ENCODE measurements at places on chromosomes 2 and 18.

DNA sequence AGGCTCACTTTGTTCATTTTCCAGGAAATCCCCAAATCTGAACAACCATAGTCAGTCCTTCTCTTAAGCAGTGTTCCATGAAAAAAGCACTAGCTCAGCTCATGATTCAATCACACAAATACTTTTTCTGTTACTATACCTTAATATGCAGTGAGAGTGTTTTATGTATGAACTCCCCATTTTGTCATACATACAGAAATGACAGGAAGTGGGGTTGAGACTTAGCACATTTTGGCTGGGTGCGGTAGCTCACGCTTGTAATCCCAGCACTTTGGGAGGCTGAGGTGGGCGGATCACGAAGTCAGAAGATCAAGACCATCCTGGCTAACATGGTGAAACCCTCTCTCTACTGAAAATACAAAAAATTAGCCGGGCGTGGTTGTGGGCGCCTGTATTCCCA, 55.2 kb upstream of the DTNB start:
- DNase-seq, result no peak

GRCh38 chr2:45184606-45185005, 175.4 kb upstream of the SIX2 start:
- DNase-seq, result no peak

DNA sequence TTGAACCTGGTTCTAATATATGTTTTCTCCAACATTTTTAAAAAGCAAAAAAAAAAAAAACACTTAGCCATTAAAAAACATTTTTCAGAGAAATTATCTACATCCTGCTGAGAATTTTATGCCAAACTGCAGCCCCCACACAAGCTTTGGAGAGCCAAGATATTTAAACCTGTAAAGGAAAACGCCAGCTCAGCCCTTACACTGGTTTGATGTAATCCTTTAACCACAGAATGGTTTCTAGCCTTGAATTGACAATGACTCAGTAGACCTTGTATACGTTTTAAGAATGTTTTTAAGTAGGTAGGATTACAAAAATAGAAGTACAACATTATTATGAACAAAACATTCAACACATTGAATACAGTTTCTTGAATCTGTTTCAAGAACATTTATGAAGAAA, 113.6 kb downstream of the BABAM2 start:
- DNase-seq, result no peak

DNA sequence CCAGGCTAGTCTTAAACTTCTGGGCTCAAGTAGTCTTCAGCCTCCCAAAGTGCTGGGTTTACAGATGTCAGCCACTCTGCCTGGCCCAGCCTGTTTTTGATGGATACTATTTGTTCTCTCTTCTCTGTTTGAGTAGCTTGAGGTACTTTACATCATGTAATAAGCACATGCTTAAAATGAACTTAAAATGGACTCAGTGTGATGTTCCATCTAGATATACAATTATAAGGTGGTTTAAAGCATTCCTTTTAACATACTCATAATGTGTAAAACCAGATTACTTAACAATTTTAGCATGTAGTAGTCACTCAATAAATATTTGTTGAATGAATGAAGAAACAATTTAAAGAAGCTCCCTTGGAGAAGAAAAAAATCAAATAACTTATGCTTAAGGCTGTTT, 9.6 kb downstream of the PTPRM start:
- no peak for DNase-seq

DNA sequence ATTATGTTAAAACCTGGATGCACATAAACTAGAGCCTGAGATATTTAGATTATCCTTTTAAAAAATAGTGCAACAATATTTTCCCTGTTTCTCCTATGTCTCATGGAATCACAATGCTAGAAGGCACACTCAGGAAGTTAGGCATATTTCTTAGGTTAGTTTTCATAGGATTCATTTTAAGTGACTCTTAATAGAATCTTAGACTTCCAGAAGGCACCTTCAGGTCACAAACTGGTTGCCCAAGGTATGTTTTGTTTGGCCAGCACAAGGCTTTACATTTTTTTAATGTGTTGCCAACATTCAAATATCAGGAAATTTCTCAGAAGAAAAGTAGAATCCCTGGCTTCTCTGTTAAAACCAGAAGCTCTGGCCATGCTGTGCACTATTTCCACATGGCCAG, 129.3 kb downstream of the LNPK start:
- DNase-seq, result no peak

DNA sequence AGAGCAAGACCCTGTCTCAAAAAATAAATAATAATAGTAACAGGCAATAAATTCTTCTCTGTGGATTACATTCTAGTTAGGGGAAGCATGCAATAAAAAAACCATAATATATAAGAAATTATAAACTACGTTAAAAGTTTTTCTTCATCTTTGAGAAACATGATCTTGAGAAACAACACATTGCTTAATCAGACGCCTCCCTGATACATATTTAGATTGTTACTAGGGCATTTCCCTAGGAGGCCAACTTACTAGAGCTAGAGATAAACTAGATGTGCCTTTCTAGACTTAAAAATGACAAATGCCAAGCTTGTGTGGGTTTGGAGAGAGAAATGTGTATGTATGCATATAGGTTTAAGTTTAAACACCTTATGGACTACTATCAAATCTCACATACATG, 76.3 kb upstream of the GALNT5 start:
- DNase-seq, result no peak

GRCh38 chr18:34726286-34727004, 16.3 kb downstream of the DTNA start:
- DNase-seq, result no peak

DNA sequence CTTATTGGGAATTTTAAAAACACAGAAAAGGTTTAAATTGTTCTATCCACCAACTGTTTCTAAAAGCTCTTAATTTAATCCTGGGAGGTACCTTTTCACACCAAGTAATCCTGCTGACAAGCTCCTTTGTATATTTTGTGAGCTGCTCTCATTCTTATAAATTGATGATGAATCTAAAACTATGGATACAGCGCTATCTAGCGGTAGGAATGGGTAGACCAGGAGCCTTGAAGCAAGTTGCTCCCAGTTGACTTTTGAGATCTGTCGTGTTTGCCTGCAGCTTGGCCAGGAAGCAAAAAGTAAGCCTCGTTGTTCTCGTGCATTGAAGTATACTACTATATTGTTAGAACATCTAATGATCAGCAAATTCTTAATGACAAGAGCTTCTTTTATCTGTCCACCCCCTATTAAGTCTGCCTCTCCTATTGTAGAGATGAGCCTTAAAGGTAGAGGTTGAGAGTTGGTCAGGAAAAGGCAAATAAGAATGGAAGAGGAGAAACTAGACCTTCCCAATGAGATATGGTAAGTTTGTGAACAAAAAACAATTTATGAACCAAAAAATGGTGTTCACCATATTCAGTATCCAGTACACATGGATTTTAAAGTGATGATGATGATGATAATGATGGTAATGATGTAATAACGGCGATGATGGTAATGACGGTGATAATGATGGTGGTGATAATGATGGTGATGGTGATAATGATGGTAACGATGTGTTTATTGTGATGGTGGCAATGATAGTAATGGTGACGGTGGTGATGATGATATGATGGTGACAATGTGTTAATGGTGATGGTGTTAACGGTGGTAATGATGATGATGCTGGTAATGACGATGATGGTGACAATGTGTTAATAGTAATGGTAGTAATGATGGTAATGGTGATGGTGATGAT, 212.1 kb upstream of the NCKAP5 start:
- peak; percentile 74 for DNase-seq

DNA sequence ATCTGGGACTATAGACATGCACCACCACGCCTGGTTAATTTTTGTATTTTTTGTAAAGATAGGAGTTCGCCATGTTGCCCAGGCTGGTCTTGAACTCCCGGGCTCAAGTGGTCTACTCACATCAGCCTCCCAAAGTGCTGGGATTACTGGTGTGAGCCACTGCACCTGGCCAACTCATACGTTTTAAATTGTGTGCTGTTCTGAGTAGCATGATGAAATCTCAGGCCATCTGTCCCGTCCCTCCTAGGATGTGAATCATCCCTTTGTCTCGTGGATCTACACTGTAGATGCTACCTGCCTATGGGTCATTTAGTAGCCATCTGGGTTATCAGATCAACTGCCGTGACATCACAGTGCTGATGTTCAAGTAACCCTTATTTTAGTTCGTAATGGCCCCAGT, 38.5 kb upstream of the RMP24 start:
- no peak for DNase-seq

DNA sequence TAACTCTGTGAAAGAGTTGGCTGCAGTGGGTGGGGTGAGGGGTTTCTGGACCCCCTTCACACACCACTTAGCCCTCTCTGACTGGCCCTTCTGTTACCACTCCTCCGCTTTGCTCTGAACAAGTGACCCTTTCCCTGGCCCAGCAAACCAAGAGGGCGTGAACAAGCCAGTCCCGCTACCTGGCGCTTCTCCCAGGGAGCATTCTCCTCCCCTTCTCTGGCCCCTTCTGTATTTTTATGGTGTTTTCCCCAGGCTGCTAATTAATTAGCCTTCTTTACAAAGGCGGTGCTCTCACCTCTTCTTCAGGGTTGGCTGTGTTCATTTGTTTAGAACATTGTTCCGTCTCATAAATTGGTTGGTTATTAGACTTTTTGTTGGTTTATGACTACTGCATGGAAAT, 180.1 kb downstream of the MGAT5 start:
- no peak for DNase-seq

DNA sequence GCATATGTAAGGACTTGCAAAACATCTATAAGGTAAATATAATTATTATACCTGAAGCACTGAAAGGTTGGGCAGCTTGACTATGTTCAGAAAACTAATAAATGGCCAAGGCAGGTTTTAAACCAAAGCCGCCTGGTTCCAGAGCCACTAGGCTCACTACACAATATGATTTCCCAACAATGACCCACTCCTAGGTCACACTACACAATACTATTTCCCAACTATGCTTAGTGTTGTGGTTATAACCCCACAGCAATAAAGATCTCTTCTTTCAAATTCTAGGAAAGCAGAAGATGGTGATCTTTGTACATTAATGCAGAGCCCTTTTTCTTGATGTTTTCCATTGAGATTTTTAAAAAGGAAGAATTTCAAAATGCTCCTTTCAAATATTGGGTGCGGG, 180.4 kb downstream of the CYRIA start:
- DNase-seq, result no peak

- no peak for DNase-seq
Measured at GRCh38 chr2:72822794-72823193, 3.0 kb downstream of the EXOC6B start.

DNA sequence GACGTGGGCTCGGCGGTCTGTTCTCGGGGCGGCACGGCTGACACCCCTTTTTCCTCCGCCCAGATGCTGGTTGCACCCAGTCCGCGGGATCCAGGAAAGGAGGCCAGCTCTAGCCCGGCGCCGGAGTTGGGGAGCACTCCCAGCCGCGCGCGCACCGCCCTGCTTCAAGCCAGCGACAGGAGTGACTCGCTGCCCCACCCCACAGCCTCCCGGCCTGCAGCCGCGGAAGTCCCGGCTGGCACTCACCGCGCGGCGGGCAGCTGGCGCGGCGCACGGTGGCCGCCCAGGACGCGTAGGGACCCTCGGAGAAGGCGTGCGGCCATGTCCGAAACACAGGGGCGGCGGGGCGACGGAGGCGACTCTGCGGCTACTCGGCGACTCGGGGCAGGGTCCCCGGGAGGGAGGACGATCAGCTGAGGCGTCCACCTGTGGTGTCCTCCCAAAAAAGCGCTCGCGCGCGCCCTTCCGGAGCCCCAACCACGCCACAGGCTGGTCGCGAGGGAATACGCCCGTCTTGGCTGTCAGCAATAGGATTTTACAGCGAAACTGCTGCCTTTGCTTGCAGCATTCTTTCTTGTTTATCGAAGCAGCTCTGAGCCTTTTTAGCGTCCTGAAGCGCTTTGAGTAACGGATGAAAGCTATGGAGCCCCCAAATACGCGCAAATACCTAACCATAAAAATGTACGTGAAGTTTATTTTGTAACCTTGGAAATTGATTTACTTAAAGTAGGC, at the start of gene ACADL:
TSS of gene ACADL (minus strand) at position 507 of the 732 bp plus-strand sequence. CDS start at position 323, 184 bp downstream.
- peak; percentile 21 for DNase-seq

- DNase-seq, result no peak
Measured at GRCh38 chr2:7523481-7524120, 606.4 kb downstream of the RNF144A start.

- no peak for DNase-seq
Measured at GRCh38 chr2:199105826-199106225, 351.9 kb downstream of the SATB2 start.

DNA sequence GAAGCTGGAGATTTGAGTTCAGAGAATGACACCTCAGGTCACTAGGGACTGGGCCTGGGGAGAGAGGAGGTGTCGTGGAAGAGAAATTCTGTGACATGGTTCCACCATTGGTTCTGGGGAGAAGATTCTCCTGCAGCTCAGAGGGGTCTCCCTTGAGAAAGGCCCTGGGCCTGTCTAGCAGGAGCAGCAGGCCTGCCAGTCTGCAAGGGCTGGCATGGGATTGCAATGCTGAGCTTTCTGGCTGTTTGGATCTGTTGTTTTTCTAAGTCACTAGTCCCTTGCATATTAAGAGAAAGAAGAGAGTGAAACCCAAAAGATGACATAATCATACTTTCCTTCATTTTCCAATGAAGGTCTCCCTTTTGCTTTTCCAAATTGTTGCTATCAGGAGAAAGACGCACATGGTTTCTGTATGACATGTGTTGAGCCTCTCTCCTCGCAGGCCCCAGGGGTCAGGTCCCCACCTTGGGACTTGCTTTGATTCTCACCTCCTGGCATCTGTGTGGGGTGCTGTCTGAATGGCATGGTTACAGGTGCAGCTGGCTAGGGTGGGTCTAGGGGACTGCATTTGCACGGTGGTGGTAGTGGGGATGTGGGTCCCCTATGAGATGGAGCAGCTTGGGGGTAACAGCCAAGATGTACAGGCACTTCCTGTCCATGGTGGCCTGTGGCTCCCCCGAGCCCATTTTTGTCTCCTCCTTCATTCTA, 117.8 kb downstream of the GLI2 start:
- DNase-seq, result no peak

- DNase-seq, result no peak
Measured at GRCh38 chr2:239162976-239163687, 237.7 kb downstream of the HDAC4 start.

DNA sequence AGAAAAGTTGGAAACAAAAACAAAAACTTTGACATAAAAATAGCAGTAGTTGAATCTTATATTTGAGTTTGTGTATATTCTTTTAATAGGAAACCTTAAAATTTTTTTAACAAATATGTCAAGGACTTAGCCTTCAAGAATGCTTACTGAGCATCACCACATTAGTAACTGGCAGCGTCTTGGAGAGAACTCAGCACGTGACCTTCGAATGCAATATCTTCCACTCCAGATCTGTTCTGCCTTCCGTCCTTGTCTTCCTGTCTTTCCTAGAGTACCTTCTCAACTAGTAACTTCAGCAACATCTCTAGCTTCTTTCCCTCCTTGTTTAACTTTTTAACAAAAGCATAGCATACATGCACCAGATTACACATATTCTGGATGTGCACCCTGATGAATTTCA, 972 bp downstream of the RSAD2 start:
- DNase-seq, result no peak

DNA sequence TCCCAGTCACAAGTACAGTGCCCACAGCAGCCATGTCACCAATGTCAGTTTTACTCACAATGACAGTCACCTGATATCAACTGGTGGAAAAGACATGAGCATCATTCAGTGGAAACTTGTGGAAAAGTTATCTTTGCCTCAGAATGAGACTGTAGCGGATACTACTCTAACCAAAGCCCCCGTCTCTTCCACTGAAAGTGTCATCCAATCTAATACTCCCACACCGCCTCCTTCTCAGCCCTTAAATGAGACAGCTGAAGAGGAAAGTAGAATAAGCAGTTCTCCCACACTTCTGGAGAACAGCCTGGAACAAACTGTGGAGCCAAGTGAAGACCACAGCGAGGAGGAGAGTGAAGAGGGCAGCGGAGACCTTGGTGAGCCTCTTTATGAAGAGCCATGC, 31.3 kb downstream of the COX7A2L start:
- DNase-seq, result no peak
